ENCODE measurements at places on chromosomes 6 and 20.

GRCh38 chr6:157304899-157305663, 18.2 kb downstream of the TMEM242 start:
- no peak for DNase-seq

DNA sequence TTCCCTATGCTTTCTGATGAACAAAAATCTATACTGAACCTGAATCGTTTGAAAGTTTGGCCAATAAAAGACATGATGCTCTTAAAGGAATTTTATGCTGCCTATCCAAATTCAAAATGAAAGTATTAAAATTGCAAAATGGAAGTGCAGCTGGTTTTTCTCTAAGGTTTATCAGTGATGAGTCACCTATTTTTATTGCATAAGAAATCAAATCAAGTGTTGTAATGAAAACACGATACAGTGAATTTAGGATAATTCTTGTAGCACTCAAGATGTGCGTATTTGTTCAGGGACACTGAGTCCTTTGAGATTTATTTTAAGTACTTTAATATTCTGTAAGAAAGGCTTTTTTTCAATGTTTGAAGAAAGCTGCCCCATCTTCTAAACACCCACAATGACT, 409.5 kb downstream of the ADGRB3 start:
- DNase-seq, result no peak

DNA sequence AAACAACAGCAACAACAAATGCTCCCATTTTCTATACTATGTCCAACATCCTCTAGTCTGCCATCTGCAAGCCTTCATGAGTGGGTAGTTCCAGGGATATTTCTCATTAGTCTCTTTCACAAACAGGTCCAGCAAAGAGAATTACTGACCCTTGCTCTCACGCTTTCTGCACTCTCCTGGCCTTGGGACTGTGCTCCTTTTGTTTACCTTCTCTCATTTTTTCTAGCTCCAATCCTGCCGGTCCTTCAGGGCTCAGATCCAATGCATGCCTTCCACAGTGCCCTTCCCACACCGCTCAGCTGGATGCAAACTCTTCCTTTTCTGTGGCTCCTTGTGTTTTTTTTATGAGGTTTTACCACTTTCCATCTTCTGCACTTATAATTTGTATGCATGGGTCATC, 47.2 kb downstream of the ADTRP start:
- DNase-seq, result no peak

GRCh38 chr6:17986656-17987446, 584 bp downstream of the KIF13A start:
- DNase-seq, result no peak

GRCh38 chr6:23510778-23511510, 615.1 kb upstream of the NRSN1 start:
- no peak for DNase-seq

DNA sequence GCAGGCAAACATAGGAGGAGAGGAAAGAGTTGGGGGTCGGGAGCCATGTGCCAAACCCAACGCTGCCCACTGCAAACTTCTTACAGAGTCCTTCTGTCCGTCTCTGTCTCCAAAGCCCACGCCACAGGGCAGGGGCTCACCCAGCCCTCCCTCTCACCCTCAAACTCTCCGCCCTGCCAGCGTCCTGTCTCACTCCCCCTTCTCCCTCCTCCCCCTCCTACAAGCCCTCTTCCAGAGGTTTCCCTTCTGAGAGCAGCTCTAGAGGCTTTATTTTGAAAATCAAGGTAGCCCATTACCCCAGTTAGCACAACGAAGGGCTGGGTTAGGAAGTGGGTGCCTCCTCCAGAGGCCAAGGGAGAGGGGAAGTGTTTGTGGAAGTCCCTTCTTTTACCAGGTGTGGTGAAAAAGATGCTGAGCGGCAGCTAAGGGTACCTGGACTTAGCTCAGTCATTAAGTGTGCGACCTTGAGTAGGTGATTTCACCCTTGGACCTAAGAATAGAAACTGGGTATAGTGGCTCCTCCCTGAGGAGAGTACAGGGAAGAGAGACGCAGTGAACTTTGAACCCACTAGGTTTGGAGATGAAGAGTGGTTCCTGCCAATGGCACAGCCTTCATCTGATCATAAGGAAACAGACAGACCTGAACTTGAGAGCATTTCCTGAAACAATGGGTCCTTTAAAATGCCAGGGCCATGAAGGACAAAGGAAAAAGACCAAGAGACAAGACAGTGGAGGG, 123.8 kb downstream of the BANF2 start:
- DNase-seq, result no peak

- DNase-seq, result no peak
Observed at GRCh38 chr20:2387180-2387577, 6.5 kb downstream of the TGM6 start.

DNA sequence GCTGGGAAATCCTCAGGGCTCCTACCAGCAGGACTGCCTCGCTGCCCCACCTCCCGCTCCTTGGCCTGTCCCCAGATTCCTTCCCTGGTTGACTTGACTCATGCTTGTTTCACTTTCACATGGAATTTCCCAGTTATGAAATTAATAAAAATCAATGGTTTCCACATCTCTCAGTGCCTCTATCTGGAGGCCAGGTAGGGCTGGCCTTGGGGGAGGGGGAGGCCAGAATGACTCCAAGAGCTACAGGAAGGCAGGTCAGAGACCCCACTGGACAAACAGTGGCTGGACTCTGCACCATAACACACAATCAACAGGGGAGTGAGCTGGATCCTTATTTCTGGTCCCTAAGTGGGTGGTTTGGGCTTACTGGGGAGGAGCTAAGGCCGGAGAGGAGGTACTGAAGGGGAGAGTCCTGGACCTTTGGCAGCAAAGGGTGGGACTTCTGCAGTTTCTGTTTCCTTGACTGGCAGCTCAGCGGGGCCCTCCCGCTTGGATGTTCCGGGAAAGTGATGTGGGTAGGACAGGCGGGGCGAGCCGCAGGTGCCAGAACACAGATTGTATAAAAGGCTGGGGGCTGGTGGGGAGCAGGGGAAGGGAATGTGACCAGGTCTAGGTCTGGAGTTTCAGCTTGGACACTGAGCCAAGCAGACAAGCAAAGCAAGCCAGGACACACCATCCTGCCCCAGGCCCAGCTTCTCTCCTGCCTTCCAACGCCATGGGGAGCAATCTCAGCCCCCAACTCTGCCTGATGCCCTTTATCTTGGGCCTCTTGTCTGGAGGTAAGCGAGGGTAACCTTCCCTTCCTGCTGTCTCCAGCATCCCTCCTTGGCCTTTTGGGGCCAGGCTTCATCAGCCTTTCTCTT, at the start of gene CFB:
Gene CFB (plus strand): TSS at position 589 of the 863 bp plus-strand sequence. CDS start 127 bp downstream, at position 716.
- DNase-seq, result no peak

GRCh38 chr6:170117111-170117972, 173.5 kb downstream of the DLL1 start:
- DNase-seq, result no peak

- DNase-seq, result no peak
Observed at GRCh38 chr6:97215157-97215769, 67.8 kb downstream of the MMS22L start.

DNA sequence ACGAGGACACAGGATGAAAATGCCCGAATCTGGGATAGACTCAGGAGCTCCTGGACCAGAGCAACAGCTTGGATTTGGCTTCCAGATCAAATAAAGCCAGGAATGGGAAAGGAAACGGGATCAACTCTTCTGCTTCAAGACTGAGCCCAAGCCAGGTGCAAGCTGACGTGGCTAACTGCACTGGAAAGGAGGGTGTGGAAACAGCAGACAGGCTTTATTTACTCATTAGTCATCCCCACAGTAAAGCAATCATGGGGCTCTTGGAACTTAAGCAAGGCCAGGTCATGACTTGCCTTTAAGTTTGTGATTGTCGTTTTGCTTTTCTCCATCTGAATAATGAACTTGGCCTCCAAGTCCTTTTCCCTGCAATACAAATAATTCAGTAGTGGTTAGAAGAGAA, 45.2 kb downstream of the KIF16B start:
- no peak for DNase-seq

GRCh38 chr6:47109281-47109680, 67.1 kb upstream of the ADGRF1 start:
- DNase-seq, result no peak

DNA sequence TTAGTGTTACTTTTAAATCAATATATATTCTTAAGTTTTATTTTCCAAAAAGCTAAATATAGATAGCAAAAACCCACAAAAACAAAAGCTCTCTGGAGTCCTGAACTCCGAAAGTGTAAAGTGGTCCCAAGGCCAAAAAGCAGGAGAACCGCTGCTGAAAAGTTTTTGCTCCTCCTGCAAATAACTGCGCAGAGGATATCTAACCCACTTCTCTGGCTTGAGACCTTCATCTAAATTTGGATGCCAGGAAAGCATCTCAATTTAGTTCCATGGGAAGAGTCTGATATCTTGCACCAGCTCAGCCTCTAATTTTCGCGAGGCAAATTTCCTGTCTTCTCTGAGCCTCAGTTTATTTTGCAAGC, 523 bp downstream of the MRPS10 start:
- DNase-seq, result no peak

GRCh38 chr6:36216559-36216958, 20.0 kb downstream of the BRPF3 start:
- no peak for DNase-seq

- DNase-seq, result no peak
Observed at GRCh38 chr6:1574890-1575209, 34.9 kb upstream of the FOXC1 start.

- no peak for DNase-seq
Observed at GRCh38 chr6:88532241-88532860, 366.2 kb upstream of the CNR1 start.

GRCh38 chr20:54794110-54794509, 318.7 kb downstream of the DOK5 start:
- no peak for DNase-seq

GRCh38 chr6:1600764-1601157, 9.0 kb upstream of the FOXC1 start:
- no peak for DNase-seq

- no peak for DNase-seq
Observed at GRCh38 chr6:143522039-143522600, 10.6 kb upstream of the FUCA2 start.

GRCh38 chr6:42249279-42249678, 31.6 kb upstream of the MRPS10 start:
- DNase-seq, result no peak

DNA sequence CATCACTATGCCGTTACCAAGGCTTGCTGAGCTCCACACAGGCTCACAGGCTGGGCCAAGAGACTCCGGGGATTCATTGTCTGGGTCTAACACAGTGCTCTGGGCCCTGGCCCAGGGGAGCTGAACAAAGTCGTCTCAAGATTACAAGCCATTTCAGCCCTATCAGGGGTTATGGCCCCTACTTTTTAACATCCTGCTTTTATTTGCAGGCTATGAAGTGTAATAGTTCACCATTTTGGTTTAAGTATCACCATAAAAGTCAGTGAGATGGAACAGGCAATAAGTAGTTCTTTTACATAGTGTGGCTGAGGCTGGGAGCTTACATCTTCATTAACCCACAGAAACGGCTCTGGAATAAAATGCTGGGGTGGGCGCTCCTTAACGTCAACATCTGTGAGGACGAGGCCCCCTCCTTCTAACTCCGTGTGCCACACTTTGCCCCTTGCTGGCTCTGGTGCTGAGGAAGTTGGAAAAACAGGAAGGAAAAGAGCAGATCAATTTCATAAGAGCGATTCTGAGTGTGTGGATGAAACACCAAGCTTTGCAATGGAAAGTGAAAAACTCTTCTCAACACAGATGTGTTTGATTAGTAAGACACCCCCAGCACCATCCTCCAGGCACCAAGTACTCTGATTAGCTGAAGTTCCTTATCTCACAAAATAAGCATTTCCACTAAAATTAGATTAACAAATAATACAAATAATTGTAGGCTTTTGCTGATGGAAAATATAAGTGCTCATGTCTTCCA, 447.3 kb downstream of the MAFB start:
- no peak for DNase-seq

DNA sequence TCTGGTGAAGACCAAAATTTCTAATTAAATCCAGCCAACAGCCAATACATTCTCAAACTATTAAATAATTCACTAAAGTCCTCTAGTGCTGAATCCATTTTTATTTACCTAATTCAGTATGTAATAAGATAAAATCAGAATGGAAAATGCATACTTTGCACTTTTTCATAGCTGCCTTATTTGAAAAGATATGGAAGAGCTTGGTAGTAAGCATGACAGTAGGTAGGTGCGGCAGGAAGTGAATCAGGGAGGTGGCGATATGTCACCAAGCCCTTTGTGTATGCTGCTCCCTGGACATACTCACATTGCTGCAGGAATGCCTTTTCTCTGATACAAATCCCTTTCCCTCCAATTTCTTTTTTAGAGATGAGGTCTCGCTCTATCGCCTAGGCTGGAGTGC, 10.2 kb upstream of the TGM3 start:
- no peak for DNase-seq

GRCh38 chr6:39377539-39377950, 55.0 kb upstream of the KCNK16 start:
- DNase-seq, result no peak

GRCh38 chr6:113405326-113406047, 451.7 kb upstream of the MARCKS start:
- DNase-seq, result no peak

DNA sequence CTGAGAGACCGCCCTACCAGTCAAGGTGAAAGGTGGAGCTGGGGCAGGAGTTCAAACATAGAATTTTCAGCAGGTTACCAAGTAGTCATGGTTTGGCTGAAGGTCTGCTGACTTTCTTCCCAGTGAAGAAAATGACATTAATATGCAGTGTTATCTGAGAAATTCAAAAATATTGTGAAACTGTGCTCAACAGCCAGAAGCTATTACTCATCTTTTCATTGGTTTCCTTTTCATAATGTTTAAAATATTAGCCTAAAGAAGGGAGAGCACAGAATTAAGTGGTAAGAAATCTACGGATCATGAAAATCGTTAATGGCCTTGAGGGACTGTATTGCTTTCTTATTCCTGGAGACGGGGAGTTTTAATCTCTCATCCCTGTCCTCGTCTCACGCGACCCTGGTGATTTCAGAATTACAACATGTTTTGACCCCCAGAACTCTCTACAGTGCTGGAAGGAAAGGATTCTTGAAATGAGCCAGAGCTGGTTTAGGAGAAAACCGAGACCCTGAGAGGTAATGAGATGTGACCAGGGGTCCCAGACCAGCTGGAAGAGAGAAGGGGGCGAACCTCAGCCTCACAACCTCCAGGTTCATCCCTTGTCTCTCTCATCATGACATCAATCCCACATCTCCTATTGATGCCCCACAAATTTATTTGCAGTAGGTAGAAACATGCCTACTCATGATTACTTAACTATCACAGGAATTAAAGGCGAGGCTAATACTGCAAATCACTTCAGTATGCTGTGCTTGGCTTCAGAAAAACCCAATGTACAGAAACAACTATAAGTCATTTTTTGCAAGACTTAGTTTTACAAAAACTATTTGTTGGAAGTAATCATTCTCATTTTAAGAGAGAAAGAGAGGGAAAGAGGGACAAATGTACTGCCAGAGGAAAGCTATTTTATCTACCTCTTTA, 209.5 kb downstream of the FNDC1 start:
- DNase-seq, result no peak

- no peak for DNase-seq
Observed at GRCh38 chr6:166872531-166873009, 83.8 kb downstream of the RNASET2 start.

GRCh38 chr6:170266061-170266825, 24.6 kb downstream of the DLL1 start:
- no peak for DNase-seq
